ENCODE measurements at places on chromosomes 12 and 14.
A peak's percentile ranks its signal among the peaks of the same experiment; 100 is the strongest.

- peak; percentile 34 for DNase-seq
These were observed 55.0 kb upstream of the BICD1 start for GRCh38 chr12:32051511-32052211.

- DNase-seq: no peak
These were observed 115.0 kb upstream of the PPFIA2 start for GRCh38 chr12:81874166-81874565.

DNA sequence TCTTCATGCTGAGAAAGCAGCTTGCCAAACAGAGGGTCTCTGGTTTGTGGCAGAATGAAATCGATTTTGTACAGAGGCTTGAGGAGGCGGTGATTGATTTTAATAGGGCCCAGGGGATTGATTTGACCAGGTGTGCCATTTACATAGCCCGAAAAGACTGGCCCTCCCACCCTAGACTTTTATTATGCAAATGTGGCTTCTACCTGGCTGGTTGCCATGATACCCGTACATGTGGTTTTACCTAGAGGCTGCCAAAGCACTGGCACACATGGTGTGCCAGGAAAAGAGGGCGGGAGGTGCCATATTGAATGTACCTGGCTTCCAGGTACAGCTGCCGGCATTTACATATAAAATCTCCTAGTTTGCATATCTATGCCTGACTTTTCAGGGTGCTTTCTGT lies 18.0 kb upstream of the GUCY2C start:
- DNase-seq: no peak

DNA sequence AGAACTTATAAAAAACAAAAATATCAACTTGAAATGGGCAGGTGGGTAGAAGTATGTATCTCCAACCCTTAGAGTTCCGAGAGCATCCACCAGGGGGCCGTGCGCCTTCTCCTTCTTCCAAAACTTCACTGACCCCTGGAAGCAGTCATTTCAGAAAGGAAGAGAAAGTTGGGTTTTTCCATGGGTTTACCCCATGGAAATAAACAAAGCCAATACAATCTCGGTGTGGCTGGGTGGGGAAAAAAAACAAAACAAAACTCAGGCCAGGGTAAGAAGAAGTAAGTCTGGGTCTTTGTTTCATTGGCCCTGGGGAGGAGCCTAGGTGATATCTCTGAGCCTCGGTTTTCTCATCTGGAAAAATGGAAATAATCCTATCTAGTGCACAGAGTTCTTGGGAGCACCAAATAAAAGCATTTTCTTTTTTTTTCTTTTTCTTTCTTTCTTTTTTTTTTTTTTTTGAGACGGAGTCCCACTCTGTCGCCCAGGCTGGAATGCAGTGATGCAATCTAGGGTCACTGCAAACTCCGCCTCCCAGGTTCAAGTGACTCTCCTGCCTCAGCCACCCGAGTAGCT lies 33.6 kb upstream of the HNF1A start:
- peak; percentile 25 for DNase-seq

- no peak for DNase-seq
These were observed 9.0 kb downstream of the FLVCR2 start for GRCh38 chr14:75587388-75587787.

GRCh38 chr12:34400986-34401658 lies 378.8 kb downstream of the ALG10 start:
- no peak for DNase-seq

DNA sequence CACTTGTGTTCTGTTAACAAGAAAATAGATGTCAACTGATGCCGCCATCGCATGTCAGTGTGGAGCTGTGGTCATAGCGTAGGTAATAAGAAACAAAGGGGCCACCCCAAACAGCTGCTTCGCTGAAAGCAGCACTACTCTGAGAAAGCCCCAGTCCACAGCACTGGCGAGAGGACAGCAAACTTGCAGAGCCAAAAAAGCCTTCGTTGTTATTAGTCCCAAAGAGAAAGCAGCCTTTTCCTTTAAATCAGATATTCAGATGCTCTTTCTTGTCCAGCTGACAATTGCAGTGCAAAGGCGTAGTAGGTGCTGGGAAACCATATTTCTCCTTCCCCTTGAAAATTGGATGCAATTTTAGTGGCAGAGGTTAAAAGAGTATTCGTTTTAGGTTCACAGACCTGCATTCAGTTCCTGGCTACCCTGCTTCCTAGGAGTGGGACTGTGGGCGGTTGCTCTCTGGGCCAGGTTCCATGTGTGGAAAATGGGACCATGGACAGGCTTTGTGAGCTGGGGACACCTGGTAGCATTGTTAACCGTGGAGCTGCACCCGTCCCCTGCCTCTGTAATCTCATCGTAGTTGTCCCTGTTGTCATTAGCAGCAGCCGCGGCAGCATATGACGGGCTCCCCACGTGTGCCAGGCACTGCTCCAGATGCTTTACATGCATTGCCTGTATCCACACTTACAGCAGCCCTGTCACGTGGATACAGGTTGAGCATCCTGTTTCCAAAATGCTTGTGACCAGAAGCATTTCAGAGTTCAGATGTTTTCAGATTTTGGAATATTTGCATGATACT lies 54.2 kb downstream of the ELK3 start:
- DNase-seq: no peak

DNA sequence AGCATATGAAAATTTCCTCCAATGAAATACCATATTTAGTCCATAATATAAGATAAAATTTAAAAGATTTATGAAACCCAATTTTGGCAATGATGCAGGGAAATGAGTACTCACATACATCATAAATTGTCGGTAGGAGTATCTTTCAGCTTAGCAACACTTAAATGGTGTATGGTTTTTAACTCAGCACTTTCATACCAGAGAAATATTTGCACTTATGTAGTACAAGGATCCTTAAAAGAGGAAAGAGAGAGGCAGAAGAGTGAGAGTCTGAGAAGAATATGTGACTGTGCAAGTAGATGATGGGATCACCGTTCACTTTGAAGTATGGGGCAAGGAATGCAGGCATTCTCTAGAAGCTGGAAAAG lies 379.3 kb upstream of the DCN start:
- DNase-seq: no peak

- no peak for DNase-seq
These were observed 1.3 kb upstream of the LRTM2 start for GRCh38 chr12:1819050-1819449.

GRCh38 chr14:72573725-72574417 lies 320.0 kb downstream of the DPF3 start:
- DNase-seq: no peak

- no peak for DNase-seq
These were observed 84.9 kb downstream of the ASCL4 start for GRCh38 chr12:107859367-107859766.

DNA sequence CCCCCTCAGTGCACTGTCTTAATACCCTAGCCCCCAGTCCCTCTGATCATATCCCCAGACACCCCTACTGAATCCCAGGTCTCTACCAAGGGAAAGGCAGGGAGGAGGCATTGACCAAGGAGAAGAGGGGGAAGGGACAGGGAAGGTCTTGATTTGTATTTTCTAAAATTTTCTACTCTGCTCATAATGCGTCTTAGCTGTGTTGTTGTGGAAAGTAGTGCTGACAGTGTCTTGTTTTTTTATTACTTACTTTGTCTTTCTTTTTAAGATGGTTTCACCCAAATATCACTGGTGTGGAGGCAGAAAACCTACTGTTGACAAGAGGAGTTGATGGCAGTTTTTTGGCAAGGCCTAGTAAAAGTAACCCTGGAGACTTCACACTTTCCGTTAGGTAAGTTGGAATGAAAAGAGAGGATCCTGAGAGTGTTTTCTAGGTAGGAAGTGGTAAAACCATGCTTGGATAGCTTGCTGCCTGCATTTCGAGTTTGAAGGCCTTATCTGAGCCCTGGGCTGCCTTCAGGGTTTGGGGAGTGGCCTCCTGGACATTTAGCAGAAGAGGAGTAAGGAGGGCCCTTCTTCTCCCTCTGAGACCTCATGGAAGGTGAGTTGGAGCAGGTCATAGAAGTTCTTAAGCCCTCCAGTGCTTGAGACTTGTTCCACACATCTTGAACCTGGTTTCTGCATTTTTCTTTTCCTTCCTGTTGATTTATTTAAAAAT lies 27.4 kb downstream of the PTPN11 start:
- DNase-seq: no peak

DNA sequence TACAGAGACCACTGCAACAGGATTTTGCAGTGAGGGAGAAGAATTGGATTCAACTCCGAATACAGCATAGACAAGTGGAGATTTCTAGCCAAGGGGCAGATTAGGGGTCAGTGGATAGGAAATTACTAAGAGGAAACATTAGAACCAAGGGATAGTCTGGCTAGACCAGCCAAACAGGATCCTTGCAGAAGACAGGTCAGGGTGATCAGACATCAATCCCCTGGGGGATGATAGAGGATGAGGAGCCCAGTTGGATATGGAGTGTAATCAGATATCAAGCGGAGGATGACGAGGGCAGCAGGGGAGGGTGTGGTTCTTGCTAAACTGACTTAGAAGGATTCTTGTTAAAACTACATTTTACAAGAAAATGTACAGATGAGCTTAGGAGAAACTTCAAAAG lies 424.4 kb downstream of the DAD1 start:
- DNase-seq: no peak
